ENCODE measurements at places on chromosomes 3 and 15.
A peak's percentile ranks its signal among the peaks of the same experiment; 100 is the strongest.

GRCh38 chr3:68705695-68706094, 226.7 kb downstream of the TAFA4 start:
- H3K36me3 ChIP-seq = no peaks in the 10 kb centered on the region
- no peak overlapping the region for H3K27ac ChIP-seq
- H3K4me1 ChIP-seq = no peaks in the 10 kb centered on the region
- H3K27me3 ChIP-seq = no peaks in the 10 kb centered on the region
- no peak overlapping the region for H3K4me3 ChIP-seq
- no peak for DNase-seq

- H3K4me3 ChIP-seq = no peak overlapping the region
- peak; percentile 71 for DNase-seq
- no peaks in the 10 kb centered on the region for H3K27me3 ChIP-seq
- H3K4me1 ChIP-seq = peaks cover 40% of the 10 kb centered on the region
These were observed 187.3 kb upstream of the CFAP20DC start for GRCh38 chr3:59237121-59237520.

- no peaks in the 10 kb centered on the region for H3K36me3 ChIP-seq
- H3K4me1 ChIP-seq = peaks cover 27% of the 10 kb centered on the region
- no peak for DNase-seq
- no peaks in the 10 kb centered on the region for H3K27me3 ChIP-seq
- H3K4me3 ChIP-seq = no peak overlapping the region
These were observed 28.9 kb downstream of the CLDN18 start for GRCh38 chr3:138038725-138039462.

DNA sequence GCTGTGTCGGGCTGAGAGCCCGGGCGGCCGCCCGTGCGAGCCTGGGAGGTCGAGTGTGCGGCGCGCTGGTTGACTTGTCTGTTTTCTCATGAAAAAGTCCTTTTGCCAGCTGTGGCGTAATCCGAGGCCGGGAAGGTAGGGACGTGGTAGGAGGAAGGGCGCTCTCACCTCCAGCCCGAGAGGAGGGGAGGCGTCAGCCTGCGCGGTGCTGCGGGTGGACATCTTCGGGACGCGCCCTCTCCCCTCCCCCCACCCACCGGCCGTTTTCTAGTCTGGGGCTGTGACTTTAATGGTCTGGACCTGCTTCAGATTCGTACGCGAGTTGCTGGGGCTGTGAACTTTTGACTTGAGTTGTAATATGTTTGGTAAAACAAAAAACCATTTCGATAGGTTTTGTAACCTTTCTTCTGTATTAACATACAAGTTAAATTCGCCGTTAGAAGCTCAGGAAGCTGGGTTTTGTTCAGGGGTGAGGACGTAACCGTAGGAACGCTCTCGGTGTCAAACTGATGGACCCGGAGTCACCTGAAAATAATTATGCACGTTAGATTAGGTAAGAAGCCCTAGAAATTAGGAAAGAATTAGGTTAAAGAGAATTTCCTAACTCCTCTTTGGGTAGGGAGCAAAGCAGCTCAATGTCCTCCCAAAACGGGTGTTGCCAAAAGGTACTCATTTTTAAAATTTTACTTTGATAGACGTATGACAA, 762 bp downstream of the NCK1 start:
- peak; percentile 76 for DNase-seq
- peaks cover 11% of the 10 kb centered on the region for H3K4me1 ChIP-seq
- H3K4me3 ChIP-seq = peak overlapping the region; percentile 81
- H3K27ac ChIP-seq = peak overlapping the region; percentile 81

DNA sequence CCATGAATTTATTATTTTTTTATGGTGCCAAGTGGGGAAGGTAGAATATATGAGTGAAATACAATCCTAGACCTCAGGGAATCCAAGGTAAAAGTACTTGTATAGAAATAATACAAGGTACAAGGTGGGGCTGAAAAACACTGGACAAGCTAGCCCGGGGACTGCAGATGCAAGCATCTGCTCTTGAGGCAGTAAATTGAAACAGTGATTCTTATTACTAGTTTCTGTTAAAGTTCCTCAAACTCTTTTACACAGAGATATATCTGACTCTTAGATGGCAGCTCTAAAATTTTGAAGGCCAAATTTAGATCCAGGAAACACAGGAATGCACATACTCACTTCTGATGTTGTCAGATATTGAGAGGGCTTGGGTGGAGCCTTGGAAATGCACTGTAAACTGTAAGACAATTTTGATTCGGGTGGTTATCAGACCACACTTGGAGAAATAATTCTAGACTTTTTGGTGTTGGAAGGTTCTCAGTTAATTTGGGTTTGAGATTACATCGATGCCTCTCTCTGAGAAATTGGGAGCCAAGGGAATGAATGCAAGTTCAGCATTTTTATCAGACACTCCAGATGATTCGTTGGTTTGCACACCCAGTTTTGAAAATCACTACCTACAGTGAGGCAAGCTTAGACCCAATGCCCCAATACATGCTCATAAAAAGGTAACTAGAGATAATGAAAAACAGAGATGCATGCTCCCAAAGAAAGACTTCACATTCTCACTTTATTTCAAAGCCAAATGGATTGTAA, 7.3 kb downstream of the TP63 start:
- H3K27ac ChIP-seq = no peak overlapping the region
- H3K27me3 ChIP-seq = no peaks in the 10 kb centered on the region
- H3K36me3 ChIP-seq = no peaks in the 10 kb centered on the region
- no peaks in the 10 kb centered on the region for H3K4me1 ChIP-seq
- H3K4me3 ChIP-seq = no peak overlapping the region

- peaks cover 14% of the 10 kb centered on the region for H3K36me3 ChIP-seq
- H3K27ac ChIP-seq = no peak overlapping the region
- no peaks in the 10 kb centered on the region for H3K27me3 ChIP-seq
- no peaks in the 10 kb centered on the region for H3K4me1 ChIP-seq
These were observed 143.8 kb downstream of the PEAK1 start for GRCh38 chr15:77276096-77276495.

DNA sequence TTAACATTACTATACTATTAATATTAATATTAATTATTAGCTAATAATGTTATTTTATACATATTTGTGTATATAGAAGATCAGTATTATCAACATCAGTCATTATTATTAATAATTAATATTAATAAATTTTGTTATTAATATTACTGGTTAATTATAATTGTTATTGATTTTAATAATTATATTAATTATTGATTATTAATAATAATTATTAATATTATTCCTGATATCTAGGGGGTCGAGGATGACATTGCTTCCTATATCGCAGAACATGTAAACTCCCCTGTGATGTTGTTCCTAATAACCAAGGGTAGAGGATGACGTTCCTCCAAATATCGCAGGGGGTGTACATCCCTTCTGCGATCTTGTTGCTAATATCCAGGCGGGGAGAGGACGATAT, 17.3 kb upstream of the BMF start:
- H3K4me1 ChIP-seq = no peaks in the 10 kb centered on the region
- no peak overlapping the region for H3K27ac ChIP-seq
- DNase-seq = no peak
- H3K27me3 ChIP-seq = no peaks in the 10 kb centered on the region
